ENCODE measurements at places on chromosomes 7 and 10.

DNA sequence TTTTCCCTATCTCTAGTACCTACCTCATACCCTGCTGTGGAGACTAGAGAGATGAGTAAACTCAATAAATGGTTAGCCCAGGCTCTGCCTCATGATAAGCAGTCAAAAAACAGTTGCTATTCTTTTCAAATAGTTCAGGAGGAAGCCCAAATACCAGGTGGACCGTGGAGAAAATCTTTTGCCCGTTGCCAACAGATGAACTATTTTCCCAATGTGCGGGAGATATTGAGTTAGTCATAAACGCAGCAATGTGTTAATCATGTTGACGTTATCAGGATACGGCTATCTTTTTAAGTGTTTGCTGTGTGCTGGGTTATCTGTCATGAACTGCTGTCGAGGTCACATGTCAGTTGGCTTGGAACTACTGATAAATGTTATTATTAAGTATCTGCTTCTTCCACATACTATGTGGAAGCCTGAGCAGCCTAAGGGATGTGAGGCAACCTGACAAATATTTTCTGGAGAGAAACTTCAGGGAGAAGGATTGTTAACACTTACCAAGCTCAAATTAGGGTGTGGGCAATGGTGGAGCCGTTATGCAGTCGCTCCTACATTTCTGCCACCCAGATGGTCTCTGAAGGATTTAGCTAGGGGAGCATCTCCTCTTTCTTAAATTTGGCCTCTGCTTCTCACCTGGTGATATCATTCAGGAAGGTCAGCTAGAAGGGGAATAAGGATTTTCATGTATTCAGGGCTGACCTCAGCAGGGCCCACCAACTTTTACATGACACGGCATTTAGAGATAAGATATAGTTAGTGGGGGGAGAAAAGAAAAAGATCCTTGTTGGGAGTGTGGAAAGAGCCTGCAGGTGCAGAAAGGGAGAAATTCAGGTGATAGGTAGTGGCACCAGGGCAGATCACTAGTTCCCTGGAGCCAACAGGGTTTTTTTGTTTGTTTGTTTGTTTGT is 33.5 kb upstream of the SLC26A3 start:
- no peak for ATAC-seq

DNA sequence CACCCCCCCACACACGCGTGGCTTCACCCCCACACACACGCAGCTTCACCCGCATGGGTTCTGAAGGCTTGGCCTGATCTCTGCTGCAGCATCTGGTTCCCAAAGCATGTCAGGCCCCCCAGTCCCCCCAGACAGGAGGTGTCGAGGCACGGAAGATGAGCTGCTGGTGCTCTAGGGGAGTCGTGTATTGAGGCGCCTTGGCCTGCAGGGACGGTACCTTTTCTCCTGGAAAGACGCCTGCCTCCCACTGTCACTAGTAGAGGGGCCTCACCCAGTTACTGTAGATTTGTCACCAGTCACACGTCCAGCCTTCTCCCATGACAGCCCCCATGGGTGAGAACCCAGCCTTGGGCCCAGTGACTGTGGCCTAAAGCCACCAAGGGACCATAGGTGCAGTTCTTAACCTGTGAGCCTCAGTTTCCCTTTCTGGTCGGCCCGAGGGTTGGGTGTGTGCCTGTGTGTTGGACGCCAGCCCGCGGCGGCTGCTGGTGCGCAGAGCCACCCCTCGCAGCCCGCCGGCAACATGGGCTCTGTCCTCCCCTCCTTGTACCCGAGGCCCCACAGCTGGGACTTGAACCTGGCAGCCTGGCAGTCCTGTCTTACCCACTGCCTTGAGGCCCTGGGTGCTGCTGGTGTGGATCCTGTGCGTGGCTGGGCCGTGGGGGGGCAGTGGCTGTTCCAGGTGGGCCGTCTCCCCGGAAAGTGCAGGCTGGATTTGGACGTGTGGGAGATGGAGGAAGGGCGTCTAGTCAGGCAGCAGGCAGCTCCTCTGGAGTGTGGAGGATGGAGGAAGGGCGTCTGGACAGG is 81.7 kb downstream of the NKX6-2 start:
- ATAC-seq = no peak

- ATAC-seq = no peak
Observed at GRCh38 chr10:113322843-113323242, 230.0 kb upstream of the HABP2 start.

- ATAC-seq = peak; percentile 28
Observed at GRCh38 chr10:32943854-32944661, 14.0 kb downstream of the ITGB1 start.

DNA sequence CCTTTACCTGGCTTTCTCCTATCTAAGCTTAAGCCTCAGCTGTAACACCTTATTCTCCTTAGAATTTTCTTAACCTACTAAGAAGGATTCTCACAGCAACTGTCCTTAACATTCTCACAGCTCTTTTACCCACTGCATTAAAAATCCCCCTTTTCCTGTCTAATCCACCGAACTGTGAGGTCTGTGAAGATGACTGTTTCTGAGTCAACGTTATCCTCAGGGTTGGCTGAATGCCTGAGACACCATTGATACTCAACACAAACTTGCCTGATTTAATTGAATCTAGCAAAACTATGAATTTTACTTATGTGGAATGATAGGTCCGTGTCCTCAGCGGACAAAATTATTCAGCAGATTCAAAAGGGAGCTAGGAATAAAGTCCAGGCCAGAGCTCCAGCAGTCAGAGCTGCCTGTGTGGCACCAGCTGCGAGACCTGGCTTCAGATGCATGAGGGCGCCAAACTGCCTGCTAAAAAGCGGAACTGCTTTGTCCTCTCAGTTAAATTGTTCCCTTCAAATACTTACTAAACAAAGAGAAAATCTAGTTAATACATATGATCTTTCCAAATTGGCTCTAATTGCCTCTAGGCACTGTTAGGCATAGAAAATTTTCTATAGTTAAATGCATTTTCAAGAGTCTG is 33.4 kb upstream of the VWDE start:
- no peak for ATAC-seq

GRCh38 chr7:13457790-13458189 is 531.7 kb downstream of the ETV1 start:
- ATAC-seq = no peak

- no peak for ATAC-seq
Observed at GRCh38 chr10:131685007-131685406, 215.8 kb upstream of the PPP2R2D start.

GRCh38 chr7:117505238-117505637 is 25.4 kb downstream of the CFTR start:
- no peak for ATAC-seq

DNA sequence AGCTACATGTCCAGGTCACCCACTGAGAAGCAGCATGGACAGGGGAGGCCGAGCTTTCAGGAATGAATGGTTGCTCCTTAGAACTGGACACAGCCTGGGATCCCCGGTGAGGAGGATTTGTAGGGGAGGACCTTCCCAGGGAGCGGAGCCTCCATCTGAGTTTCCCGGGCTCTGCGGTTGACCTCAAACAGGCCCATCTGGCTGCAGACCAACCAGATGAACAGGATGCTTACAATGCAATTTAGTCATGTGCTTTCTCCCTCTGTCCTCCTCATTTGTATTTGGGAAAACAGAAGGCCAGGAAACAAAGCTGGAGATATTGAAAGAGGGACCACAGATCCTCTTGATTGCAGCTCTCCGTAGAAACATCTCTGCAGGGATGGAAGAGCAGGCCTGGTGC is 104.8 kb downstream of the EMX2 start:
- ATAC-seq = no peak

DNA sequence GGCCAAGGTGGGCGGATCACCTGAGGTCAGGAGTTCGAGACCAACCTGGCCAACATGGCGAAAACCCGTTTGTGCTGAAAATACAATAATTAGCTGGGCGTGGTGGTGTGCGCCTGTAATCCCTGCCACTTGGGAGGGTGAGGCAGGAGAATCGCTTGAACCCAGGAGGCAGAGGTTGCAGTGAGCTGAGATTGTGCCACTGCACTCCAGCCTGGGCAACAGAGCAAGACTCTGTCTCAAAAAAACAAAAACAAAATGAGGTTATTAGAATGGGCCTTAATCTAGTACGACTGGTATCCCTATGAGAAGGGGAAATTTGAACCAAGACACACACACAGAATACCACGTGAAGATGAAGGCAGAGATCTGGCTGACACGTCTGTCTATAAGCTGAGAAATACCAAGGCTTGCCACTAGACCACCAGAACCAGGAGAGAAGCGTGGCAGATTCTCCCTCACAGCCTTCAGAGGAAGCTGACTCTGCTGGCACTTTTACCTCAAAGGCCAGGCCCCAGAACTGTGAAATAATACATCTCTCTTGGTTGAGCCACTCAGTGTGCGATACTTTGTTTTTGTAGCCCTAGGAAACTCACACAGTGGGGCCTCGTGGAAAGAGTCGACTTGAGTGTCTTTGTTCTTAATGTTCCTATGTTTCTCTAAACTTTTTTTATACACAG is 59.6 kb downstream of the TMEM209 start:
- ATAC-seq = no peak

DNA sequence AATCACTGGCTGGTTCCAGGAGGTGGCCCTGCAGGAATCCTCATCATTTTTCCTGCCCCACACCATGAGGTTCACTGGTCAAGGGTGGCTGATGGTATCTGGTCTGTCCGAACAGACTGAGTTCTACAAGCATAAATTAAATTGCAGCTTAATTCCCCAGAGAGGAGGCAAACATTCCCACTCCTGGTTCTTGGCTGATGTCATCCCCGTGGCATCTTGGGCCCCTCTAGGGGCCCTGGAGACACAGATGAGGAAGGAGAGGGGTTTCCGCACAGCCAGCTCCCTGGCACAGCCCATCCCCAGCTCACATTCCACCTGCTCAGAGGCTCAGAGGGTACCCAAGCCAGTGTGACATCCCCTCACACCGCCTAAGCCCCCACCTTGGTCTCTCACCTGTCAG is 5.3 kb upstream of the KLRG2 start:
- ATAC-seq = no peak

DNA sequence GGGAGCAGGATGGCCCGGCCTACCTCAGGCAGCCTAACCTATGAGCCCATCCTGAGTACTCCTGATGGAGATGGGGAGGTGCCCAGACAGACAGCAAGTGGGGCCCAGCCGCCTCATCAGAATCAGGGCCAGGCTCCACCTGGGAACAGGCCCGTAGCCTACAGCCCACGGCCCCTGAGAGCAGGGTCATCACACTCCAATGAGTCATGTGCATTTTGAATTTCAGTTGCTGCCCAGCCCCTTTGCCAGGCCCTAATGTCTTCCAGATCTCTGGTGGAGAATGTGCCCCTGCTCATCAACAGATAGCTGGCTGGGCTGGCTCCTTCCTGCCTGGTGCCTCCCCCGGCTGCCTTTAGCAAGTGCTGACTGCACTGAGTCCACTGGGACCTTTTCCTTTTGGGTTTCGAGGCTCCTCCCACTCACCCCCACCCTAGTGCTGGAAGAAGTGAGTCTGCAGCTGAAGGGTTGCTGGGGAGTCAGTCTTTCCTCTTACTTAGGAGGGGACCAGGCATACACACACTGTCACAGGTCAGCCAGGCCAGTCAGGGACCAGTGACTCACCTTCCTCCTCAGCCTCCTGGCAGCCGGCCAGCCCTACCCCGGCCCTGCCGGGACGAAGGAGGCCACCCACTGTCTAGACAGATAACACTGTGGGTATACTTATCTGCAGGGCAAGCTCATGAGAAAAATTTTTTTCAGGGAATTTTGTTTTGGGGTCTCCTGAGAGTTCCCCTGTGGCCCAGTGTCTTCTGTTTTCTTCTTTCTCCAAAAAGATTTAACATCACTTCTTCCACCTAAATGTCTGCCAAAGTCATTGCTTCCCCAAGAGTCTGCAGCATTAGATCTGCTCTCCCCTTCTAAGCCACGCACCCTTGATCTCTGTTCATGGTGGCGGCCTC is 9.1 kb upstream of the ASIC3 start:
- ATAC-seq = peak; percentile 97

DNA sequence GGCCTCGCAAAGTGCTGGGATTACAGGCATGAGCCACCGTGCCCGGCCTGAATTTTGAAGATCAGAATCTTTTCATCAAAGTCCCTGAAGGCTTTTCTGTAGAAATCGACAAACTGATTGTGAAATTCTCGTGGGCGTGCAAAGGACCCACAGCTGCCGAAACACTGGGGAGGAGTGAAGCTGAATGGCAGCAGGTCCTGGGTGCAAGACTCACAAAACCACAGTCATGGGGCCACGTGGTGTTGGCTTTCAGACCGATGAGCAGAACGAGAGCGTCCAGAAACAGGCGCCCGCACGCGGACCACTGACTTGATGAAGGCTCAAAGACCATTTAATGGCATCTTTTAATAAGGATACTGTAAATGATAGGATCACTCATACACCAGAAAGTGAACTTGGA is 24.7 kb upstream of the PRKAR1B start:
- no peak for ATAC-seq

DNA sequence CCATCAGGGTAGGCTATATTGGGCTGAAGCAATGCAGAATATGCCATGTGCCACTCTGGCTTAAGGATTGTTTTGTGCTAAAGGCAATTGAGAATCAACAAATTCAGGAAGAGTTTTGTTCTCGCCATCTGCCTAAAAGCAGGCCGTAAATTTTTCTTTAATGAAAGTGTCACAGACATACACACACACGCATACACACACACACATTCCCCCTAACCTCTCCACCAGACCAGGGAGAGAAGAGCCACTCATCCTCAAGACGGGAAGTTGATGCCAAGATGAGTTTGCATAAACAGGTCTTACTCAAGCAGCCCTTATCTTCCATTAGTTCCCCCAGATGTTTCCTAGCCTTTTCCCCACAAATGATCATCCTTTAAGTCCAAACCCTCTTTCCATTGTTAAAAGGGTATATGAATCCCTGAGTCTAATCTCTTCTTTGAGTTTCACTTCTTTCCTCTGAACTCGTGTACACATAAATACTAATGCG is 59.6 kb upstream of the TRIM24 start:
- ATAC-seq = no peak

- ATAC-seq = peak; percentile 24
Observed at GRCh38 chr10:78229950-78230675, 196.4 kb downstream of the RPS24 start.

- no peak for ATAC-seq
Observed at GRCh38 chr7:15845461-15845860, 159.0 kb upstream of the MEOX2 start.

- no peak for ATAC-seq
Observed at GRCh38 chr7:69067397-69067796, 530.9 kb upstream of the AUTS2 start.

DNA sequence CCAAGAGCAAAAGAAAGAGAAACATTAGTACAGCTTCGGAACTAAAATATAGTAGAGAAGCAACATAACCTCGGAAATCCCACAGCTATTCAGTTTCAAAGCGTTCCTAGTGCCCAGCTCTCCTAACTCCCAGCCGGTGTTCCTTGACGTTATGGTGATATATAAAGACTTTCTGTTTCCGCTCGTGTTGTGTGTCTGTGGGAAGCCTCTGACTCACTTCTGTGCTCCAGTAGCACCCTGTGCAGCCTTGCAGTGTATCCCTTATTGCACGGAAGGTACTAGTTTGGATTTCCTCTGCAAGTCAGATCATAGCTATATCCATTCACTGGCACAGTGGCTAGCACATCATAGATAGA is 535 bp downstream of the ASAH2B start:
- ATAC-seq = peak; percentile 78

- no peak for ATAC-seq
Observed at GRCh38 chr10:70358446-70358845, 24.0 kb downstream of the LRRC20 start.
